ENCODE measurements at places on chromosomes 2 and 18. TPM values are rescaled to one million over a fixed set of nuclear protein-coding genes. Genes with fewer than 3 reads are reported as not detected.

METTL8 gene
- total RNA-seq: 40.9 TPM

SAG gene
- not detected for total RNA-seq

EGR4 gene
- 1.2 TPM for total RNA-seq

MROH2A gene
- not detected for total RNA-seq

IL37 gene
- total RNA-seq: 0.55 TPM

DSC3 gene
- total RNA-seq: 0.61 TPM

AGAP1 gene
- total RNA-seq: 25.8 TPM

MLPH gene
- total RNA-seq: 3.4 TPM

TTC39C gene
- 16.4 TPM for total RNA-seq

MRO gene
- 0.57 TPM for total RNA-seq

DSG3 gene
- total RNA-seq: 0.04 TPM

REG1B gene
- not detected for total RNA-seq

INHBB gene
- total RNA-seq: 0.13 TPM

ALK gene
- total RNA-seq: not detected
